ENCODE measurements at places on chromosomes 1 and 21. TPM values are rescaled to one million over a fixed set of nuclear protein-coding genes. Genes with fewer than 3 reads are reported as not detected.

DNA sequence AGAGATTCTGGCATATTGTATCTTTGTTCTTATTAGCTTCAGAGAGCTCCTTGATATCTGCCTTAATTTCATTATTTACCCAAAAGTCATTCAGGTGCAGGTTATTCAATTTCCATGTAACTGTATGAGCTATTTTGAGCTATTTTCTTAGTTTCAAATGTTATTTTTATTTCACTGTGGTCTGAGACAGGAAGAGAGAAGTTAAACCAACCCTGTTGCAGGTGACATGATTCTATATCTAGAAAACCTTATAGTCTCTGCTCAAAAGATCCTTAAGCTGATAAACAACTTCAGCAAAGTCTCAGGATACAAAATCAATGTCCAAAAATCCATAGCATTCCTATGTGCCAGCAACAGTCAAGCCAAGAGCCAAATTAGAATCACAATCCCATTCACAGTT, 1644.0 kb upstream of the B3GALT2 start:
- H3K4me1 ChIP-seq: no peaks in the 10 kb centered on the region
- no peak for DNase-seq
- H3K4me3 ChIP-seq: no peak overlapping the region
- H3K27me3 ChIP-seq: no peaks in the 10 kb centered on the region
- no peaks in the 10 kb centered on the region for H3K36me3 ChIP-seq

LENEP gene
- 0.89 TPM for total RNA-seq

- no peaks in the 10 kb centered on the region for H3K4me1 ChIP-seq
- no peaks in the 10 kb centered on the region for H3K36me3 ChIP-seq
- DNase-seq: no peak
- no peak overlapping the region for H3K4me3 ChIP-seq
- H3K27me3 ChIP-seq: no peaks in the 10 kb centered on the region
Measured at GRCh38 chr1:210882414-210883221, 251.3 kb downstream of the KCNH1 start.

SEMA4A gene
- 22.7 TPM for total RNA-seq

DNA sequence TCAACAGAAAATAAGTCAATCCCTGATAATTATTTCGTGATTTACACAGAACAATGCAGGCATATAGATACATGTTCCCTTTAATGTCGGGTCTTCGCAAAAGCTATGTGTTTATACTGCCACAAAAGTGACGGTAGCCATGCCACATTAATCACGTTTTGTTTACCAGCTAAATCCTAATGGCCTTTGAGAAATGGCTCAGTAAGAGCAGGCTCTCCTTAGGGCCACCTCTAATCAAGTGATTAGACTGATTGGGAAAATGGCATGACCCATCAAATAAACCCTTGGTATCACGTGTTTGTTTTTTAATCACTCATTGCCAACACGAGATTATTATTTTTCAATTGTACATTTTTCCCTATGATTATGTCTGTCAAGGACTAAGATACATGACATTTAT, 102.0 kb upstream of the USP25 start:
- DNase-seq: no peak
- H3K27ac ChIP-seq: no peak overlapping the region
- no peaks in the 10 kb centered on the region for H3K36me3 ChIP-seq
- no peaks in the 10 kb centered on the region for H3K27me3 ChIP-seq

S1PR1 gene
- total RNA-seq: 106 TPM

- H3K27ac ChIP-seq: no peak overlapping the region
- no peak overlapping the region for H3K4me3 ChIP-seq
- H3K27me3 ChIP-seq: no peaks in the 10 kb centered on the region
- no peak for DNase-seq
- H3K4me1 ChIP-seq: no peaks in the 10 kb centered on the region
Measured at GRCh38 chr1:236120721-236121153, 21.6 kb upstream of the GPR137B start.

DNA sequence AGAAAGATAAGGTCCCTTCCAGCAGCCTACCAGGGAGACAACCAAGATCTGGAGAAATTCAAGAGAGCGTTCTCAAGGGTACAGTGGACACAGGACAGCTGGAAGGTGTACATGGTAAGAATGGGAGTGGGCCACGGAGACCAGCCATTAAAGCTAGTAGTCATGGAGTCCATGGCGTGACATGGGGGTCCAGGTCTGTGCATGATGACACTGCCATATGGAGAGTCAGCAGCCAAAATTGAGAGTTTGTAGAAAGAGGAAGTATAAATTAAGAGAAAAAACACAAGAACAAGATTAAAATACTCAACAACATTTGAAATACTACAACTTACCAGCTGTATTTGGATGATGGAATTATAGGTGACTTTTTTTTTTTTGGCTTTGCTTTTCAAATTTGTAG, 7.9 kb upstream of the LORICRIN start:
- no peak overlapping the region for H3K4me3 ChIP-seq
- H3K4me1 ChIP-seq: no peaks in the 10 kb centered on the region
- no peak for DNase-seq
- no peaks in the 10 kb centered on the region for H3K36me3 ChIP-seq

- no peaks in the 10 kb centered on the region for H3K27me3 ChIP-seq
- H3K4me1 ChIP-seq: no peaks in the 10 kb centered on the region
- no peak for DNase-seq
- no peak overlapping the region for H3K27ac ChIP-seq
Measured at GRCh38 chr21:38039841-38040240, 123.6 kb upstream of the KCNJ6 start.

SYT14 gene
- 0.23 TPM for total RNA-seq

GRCh38 chr1:35297886-35298285, 29.4 kb downstream of the ZMYM4 start:
- H3K36me3 ChIP-seq: peaks cover 2% of the 10 kb centered on the region
- H3K4me1 ChIP-seq: no peaks in the 10 kb centered on the region
- no peak overlapping the region for H3K4me3 ChIP-seq
- H3K27ac ChIP-seq: no peak overlapping the region

- peak; percentile 34 for DNase-seq
- peaks cover 7% of the 10 kb centered on the region for H3K4me1 ChIP-seq
- peak overlapping the region; percentile 75 for H3K27ac ChIP-seq
- peaks cover 3% of the 10 kb centered on the region for H3K36me3 ChIP-seq
- H3K27me3 ChIP-seq: no peaks in the 10 kb centered on the region
- H3K4me3 ChIP-seq: peak overlapping the region; percentile 89
Measured at GRCh38 chr1:38872401-38873026, 634 bp downstream of the MYCBP start.

DARS2 gene
- total RNA-seq: 15.7 TPM
